Endothelial cell (in vitro differentiated cells): ENCODE measurements at places on chromosomes 12 and 14.

DNA sequence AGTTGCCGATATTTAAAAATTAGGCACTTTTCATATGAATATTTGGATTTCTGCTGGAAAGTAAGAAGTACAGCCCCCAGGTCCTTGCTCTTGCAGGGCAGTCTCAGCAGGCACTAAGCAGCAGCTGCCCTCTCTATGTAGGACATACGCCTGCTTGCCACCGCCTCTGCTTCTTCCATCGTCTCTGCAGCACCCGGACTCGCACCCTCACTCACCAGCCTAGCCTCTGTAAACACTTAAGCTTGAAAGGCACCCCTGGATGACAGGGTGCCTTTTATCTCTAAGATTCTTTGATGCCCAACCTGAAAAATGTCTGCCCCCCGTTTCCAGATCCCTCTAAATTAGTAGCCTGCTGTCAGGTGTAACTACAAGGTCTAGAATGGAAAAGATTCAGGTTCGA, 19.0 kb downstream of the OTUB2 start:
- DNase-seq, result no peak

DNA sequence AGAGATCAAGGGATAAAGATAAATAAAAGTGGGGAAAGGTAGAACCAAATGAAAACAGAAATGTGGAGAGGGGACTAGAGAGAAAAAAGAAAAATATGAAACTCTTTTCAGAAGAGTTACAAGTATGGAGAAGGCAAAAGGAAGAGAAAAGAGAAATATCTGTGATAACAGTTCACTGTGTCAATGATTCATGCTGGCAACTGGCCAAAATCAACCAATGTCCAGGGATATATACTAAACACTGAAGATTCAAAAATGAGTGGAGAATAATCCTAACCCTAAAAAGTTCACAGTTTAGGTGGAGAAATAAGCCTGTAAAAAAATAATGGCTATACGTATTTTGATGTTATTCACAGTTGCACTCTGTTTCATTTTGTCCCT, 372.3 kb upstream of the KITLG start:
- no peak for DNase-seq

- no peak for DNase-seq
Measured at GRCh38 chr14:74846968-74847665, 28.8 kb downstream of the PROX2 start.

GRCh38 chr14:65290830-65291229, 121.7 kb upstream of the FUT8 start:
- no peak for DNase-seq

- DNase-seq, result no peak
Measured at GRCh38 chr12:14979468-14979867, 6.6 kb downstream of the PDE6H start.

GRCh38 chr12:92471551-92471950, 231.2 kb upstream of the PLEKHG7 start:
- no peak for DNase-seq
